ENCODE measurements at places on chromosomes 1 and 21.

DNA sequence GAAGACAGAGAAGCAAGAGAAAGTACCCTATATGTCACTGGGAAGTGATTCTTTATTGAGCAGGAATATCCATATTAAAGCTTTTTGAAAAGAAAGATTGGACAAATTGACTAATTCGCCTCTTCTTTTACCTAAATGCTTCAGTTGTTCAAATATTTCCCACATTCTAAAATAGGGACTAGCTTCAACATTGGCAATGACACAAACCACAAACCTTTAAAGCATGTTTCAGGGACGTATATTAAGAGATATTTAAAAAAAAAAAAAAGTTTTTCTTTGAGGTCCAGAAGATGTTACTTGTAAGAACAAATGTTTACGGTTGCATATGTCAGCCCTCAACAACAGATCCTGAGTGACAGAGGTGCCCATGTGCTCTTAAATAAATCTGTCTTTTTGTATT lies 235.0 kb upstream of the NFIA start:
- DNase-seq: no peak

GRCh38 chr1:14580986-14581385 lies 17.5 kb upstream of the KAZN start:
- no peak for DNase-seq

DNA sequence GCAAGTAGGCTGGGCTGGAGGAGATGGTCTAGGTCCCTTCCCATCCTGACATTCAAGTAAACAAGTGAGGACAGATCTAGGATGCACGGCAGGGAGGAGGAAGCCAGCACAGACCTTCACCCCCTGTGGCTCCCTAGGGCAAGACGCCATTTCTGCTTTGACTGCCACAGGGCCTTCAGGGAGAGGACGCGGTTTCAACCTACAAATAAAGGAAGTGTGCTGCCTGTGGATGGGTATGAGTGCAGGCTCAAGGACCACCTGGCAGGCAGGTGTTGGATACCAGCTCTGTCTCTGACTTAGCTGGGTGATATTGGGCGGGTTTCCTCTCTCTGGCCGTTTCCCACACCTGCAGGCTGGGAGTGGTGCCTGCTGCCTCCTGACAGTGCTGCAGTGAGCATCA lies 16.2 kb downstream of the SLC2A1 start:
- DNase-seq: no peak

GRCh38 chr1:166956872-166957271 lies 18.5 kb downstream of the ILDR2 start:
- DNase-seq: no peak

DNA sequence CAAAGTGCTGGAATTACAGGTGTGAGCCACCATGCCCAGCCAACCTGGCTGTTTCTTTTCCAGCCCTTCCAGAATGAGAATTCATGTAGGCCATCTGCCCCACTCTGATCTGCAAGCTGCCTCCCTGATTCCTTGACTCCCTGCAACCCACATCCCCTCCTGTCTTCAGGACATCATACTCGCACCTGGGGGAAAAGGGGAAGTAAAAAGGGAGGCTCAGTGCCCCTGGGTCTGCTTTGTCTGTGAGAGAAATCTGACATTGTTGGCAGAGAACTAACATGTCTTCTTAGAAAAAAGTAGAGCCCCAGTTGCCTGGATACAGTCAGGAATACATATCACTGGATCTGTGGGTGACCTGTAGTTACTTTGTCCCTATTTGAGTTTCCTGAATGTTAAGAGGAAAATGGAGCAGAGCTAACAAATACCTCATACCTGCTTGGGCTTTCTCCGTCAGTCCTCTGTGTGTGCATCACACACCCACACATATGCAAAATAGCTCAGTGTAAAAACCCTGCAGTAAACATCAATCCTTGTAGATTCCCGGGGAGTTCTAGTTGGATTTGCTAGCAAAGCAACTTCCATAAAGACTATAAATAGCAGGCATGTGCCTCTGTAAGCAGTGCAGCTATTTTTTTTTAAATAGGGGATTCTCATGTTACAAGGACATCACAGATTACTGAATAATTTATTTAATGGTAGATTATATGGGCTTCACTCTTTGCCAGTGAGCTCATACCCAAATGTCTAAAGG lies 62.9 kb downstream of the TEX35 start:
- DNase-seq: no peak

DNA sequence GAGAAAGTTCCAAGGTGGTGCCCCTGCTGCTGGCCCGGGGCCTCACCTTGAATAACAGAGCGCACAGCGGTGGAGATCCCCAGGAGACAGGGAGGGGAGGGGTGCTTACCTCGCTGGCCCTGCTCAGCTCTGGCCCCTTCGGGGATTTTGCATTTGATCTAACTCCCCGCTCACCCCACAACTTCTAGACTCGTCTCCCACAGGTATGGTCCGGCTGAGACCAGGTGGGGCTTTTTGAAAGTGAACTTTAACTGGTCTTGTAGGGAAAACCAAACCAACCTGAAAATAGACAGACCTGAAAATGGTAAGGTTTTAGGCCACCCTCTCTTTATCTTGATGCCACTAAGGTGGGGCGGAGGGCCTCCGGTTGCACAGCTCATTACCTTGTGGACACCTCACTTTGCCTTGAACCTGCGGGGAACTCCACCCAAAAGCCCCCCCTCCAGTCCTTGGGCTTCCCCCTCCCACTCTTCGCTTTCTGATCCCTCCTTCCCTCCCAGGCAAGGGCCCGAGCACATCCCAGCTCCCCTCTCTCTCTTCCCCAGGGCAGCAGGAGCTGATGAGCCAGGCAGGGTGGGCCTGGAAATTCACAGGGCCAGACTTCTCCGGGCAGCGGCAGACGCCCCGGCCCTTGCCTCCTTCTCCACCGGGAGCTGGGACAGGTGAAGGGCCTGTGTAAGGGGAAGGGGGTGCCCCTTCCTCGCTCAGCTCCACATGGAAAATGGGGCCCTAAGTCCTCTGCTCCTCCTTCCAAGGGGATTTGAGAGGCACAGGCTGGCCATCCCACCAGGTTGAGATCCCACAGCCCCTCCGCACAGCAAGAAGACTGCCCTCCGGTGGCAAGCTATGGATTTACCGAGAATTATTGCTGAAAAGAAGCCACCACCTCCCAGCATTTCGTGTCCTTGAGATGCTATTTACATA lies 16.1 kb downstream of the TNFRSF8 start:
- DNase-seq: peak; percentile 48

DNA sequence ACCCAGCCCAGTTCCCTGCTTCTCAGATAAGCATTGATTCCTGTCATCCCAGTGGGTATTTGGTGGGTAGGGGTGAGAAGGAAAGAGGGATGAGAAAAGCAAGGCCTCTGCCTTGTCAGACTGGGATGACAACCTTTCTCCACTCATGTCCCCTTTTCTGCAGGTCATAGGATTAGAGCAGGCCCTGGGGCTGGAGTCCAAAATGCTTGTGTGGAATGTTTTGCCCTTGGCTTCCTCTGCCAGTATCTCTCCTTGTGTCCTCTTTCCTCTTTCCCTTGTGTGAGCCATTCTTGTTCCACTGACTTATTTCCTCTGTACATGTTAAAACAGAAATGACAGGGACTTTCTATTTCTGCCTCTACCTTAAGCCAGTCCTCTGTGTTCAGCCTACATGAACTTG lies 4.1 kb downstream of the ATP2B4 start:
- DNase-seq: no peak

GRCh38 chr1:235952950-235953615 lies 86.4 kb upstream of the LYST start:
- peak; percentile 11 for DNase-seq

- no peak for DNase-seq
Measured at GRCh38 chr1:20626524-20626923, 6.7 kb upstream of the PINK1 start.

DNA sequence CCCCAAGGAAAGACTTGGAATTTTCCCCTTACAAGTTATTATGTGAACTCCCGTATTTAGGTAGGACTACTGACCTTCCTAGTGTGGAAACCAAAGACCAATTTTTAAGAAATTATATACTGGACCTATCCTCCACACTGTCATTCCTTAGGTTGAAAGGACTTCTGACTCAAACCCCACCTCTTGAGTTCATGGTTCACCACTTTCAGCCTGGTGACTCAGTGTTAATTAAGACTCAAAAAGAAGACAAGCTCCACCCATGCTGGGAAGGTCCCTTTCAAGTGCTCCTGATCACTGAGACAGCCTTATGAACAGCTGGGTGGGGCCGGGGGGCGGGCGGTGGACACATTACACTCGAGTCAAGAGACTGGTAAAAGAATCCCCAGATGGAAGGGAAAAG lies 113.2 kb downstream of the LRRC53 start:
- DNase-seq: no peak

- no peak for DNase-seq
Measured at GRCh38 chr1:113662101-113662500, 97.2 kb downstream of the PHTF1 start.

- DNase-seq: no peak
Measured at GRCh38 chr1:232937741-232938375, 12.6 kb upstream of the NTPCR start.

DNA sequence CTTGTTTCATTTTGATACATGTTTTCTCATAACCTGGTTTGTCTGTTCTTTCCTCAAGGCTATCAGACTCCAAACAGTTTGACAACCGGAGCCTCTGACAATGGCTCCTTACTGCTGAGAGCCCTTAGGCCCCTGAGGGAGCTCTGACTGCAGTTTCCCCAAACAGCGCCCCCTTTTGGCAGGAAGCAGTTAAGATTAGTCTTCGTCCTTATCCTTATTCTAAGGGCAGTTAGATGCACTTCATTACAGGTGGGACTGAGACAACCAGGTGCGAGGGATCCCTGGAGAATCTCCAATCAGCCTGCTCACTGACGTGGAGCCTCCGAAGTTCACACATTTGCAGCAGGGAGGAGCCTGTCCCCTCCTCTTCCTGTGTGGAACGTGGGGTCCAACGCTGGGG lies 393.1 kb downstream of the BRINP3 start:
- DNase-seq: no peak

GRCh38 chr1:244393604-244394176 lies 58.0 kb downstream of the ADSS2 start:
- DNase-seq: no peak

DNA sequence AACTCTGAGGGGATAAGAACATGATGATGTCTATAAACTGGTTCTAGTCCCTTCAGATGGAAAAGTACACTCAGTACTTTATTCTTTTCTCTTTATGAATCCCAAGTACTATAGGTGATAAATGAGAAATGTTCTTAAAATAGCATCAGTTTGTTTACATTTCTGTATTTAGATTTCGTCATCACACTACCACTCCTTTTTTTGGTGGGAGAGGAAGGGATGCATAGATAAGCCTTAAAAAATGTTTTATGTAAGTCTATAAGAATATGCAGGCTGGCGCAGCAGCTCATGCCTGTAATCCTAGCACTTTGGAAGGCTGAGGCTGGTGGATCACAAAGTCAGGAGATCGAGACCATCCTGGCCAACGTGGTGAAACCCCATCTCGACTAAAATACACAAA lies 144.8 kb downstream of the USP25 start:
- no peak for DNase-seq

GRCh38 chr1:44919400-44919799 lies 67.0 kb downstream of the EIF2B3 start:
- DNase-seq: no peak

GRCh38 chr1:22024485-22025367 lies 23.3 kb downstream of the CELA3A start:
- DNase-seq: peak; percentile 59

DNA sequence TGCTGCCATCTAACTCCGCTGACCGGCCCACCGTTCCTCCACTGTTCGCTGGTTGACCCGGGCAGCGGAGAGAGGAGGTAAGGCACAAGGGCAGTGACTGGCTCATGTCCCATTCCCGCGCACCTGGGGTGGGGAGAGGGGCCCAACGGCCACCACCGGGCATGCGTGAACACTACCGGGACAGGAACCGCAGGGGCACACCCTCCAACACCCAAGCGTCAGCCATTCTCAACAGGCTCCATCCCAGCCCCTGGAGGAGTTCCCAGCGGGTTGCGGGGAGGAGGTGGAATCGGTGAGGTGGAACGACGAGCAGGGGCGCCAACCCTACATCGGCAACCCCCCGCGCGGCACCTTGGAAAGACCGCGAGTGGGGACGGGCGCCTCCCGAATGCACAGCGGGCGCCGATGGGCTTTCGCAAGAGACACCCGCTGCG lies 126.7 kb downstream of the LIPI start:
- no peak for DNase-seq

DNA sequence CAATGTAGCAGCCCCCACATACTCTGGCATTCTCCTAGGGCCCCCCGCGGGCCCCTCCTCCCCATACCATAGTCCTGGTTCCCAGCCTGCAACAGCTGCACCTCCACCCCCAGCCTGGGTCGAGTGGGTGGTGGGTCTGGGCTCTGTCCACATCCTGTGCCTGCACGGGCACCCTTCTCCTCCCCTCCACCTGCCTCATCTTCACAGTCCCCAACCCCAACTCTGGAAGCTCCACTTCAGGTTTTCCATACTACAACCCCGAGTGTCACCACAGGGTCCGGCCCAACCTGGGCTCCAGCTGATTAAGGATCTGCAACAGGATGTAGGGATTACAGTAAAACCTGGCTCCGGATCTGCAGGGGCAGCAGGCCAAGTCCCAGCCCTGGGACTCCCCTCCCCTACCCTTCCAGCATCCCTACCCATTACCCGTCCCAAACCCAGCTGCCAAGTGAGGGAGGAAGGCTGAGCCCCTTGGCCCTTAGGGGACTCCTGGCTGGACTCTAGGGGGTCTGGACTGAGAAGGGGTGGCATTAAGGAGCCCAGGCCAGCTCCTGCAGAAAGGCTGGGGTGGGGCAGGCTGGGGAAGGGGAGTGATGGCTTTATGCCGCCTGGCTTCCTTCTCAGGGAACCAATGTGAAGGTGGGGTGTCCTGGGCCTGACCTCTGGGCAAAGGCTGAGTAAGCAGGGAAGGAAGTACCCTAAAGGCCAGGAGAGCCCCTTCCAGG lies 116.8 kb downstream of the CASZ1 start:
- DNase-seq: no peak

DNA sequence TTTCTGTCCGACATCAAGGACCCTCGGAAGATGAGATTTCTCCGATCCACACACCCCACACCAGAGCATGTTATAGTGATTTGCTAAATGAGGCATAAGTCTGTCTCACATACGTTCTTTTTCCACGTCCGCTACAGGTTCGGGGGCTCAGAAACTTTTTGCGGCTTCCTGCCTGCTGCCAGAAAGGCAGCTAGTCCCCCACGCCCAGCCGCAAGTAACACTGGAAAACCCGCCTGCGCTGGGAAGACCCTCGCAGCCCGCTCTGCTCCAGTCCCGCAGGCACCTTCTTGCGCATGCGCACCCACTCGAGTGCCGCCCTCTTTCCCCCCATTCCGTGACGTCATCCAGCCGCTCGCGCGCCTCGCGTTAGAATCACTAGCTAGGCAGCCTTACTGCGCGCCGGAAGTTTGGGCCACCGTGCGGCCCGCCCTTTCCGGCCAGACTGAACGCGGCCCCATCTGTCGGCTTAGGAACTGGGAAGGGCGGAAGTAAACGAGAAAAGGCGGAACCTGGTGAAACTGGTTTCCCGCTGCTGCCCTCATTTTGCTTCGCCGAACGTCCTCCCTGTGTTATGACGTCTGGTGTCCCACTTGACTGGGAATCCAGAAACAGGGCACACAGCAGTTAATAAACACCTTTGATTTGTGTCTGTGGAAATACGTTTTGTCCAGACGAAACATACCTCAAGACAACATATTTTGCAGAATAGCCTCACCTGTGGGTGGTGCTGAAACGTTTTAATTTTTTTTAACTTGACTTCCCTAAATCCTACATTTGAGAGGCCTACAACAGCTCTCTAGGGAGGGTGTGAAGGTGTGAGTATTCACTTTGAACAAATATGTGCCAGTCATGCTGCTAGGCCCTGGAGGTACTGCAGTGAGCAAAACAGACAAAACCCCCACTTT lies at the start of gene C1orf74:
Gene C1orf74, minus strand, starts transcription at position 295 of the 905 bp plus-strand sequence. CDS start 925 bp downstream, outside the sequence.
- DNase-seq: peak; percentile 99

- DNase-seq: no peak
Measured at GRCh38 chr1:84163123-84163931, 19.3 kb downstream of the PRKACB start.

- DNase-seq: no peak
Measured at GRCh38 chr1:81730881-81731280, 69.9 kb upstream of the ADGRL2 start.

Data from stimulated activated CD4-positive, alpha-beta T cell treated with anti-CD3 and anti-CD28 coated beads, Interleukin-4, amount 100 ng/mL, for 1 hour (primary cell).